ENCODE measurements at places on chromosomes 4 and X.

GRCh38 chr4:166862032-166862431 is 372.3 kb downstream of the SPOCK3 start:
- DNase-seq, result no peak

DNA sequence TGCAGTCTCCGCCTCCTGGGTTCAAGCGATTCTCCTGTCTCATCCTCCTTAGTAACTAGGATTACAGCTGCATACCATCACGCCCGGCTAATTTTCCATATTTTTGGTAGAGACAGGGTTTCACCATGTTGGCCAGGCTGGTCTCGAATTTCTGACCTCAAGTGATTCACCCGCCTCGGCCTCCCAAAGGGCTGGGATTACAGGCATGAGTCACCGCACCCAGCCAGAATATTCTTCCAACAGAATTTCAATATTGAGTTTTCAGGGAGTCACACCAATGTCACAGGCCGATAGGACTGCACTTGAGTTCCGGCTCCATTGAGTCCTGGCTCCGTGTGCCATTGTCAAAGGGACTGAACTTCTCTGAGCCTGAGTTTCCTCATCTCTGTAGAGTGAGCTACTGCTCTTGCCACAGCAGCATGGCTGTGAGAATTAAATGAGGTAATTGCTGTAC is 82.9 kb downstream of the CLCN4 start:
- no peak for DNase-seq

- DNase-seq, result no peak
Measured at GRCh38 chr4:94290245-94290644, 52.4 kb downstream of the HPGDS start.

- DNase-seq, result no peak
Measured at GRCh38 chrX:9318213-9318612, 146.6 kb upstream of the TBL1X start.

GRCh38 chr4:6778435-6778834 is 4.1 kb upstream of the KIAA0232 start:
- no peak for DNase-seq

DNA sequence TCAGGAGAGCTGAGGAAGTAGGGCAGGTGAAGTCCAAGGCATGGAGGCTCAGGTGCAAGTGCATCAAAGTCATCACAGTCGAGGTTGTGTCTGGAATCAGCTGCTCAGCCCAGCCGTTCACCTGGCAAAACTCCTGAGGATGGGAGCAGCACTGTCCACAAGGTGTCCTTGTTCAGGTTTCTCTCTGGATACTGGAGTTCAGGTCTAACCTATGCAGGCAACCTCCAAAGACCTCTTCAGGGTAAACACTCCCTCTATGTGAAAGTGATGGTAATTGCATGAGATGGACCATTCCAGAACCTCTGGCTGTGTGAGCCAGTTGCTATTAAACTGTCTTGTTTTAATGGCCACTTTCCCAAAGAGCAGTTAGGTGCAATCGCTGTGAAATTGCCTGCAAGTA is 120.2 kb upstream of the PSAPL1 start:
- no peak for DNase-seq

GRCh38 chrX:48648336-48648751 is 35.3 kb upstream of the WAS start:
- DNase-seq, result peak; percentile 25

GRCh38 chr4:25654971-25655963 is at the start of gene SLC34A2:
Gene SLC34A2, plus strand, starts transcription at chr4:25655851. Its CDS starts 6,650 bp downstream, at chr4:25662501.
- no peak for DNase-seq

- DNase-seq, result no peak
Measured at GRCh38 chr4:8831221-8832112, 40.2 kb downstream of the HMX1 start.

GRCh38 chr4:21013501-21013900 is 313.2 kb downstream of the PACRGL start:
- DNase-seq, result no peak

DNA sequence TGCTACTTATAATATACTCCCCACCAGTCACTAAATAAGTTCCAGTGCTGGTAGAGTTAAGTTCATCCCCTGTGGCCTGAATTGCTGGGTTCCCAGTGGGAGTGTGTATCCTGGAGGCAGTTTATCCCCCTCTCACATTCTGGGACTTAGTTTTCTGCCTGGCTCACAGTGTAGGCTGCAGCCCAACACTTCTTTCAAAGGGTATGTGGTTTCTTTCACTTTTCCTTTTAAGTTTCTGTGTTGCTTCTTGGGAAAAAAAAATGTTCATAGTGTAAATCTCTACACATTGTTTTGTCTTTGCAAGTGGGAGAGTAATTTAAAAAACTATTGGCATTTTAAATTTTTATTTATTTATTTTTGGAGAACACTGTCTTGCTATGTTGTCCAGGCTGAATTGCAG is 204.0 kb downstream of the CHIC1 start:
- DNase-seq, result no peak

DNA sequence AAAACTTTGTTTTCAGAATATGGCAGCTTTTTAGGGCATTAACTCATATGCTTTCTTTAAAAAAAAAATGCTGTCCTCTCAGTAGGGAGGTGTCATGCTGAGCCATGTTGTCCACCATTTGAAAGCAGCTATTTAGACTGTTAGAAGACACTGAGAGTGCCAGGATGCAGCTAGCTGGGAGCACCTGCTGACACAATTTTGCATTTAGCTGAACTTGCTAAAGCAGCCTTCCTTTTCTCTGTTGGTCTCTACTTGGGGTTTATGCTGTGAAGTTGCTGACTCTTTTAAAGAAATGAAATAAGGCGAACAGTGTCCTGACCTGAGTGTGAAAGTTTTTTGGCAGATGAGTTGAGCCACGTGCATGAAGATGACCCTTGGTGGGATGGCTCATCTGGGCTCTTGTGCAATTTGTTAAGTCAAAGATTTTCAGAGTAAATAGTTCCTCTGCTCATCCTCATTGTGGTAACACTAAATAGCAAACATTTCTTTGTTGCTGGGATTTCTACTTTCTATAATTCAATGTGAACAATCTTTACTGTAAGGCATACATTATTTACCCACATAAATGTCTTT is 64.5 kb downstream of the CDS1 start:
- DNase-seq, result peak; percentile 28

GRCh38 chr4:87843936-87844335 is 11.2 kb downstream of the MEPE start:
- no peak for DNase-seq

DNA sequence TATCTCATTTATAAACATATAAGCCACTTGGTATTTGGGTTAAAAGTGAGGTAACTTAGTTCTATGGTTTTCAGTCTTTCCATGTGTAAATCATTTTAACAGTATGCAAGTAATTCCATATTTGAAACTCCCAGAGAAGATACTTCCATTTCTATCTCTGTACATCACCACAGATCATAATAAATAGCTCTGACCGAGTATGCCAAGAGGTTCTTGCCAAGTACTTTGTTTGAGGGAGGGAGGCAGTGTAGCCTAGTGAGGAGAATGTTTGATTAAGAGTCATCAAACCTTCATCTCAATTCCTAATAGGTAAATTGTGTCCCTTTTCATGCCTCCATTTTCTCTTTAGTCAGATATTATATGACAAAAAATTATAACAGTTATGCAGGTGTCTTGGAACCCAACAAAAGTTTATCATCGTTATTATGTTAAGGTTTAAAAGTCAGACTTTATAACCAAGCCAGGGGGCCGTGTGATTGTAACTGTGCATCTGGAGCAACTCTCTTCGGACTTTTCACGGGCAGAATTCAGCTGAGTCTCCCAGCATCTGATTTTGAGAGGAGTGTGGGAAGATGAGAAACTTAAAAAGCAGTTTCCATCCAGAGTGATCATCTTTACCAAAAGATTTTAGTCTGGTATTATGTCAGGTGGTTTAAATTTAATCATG is 123.8 kb downstream of the ANK2 start:
- no peak for DNase-seq

- no peak for DNase-seq
Measured at GRCh38 chrX:129556806-129557315, 16.8 kb downstream of the OCRL start.

- DNase-seq, result no peak
Measured at GRCh38 chr4:43512253-43512652, 619.7 kb downstream of the GRXCR1 start.

- DNase-seq, result no peak
Measured at GRCh38 chr4:169603312-169603711, 9.1 kb downstream of the NEK1 start.

DNA sequence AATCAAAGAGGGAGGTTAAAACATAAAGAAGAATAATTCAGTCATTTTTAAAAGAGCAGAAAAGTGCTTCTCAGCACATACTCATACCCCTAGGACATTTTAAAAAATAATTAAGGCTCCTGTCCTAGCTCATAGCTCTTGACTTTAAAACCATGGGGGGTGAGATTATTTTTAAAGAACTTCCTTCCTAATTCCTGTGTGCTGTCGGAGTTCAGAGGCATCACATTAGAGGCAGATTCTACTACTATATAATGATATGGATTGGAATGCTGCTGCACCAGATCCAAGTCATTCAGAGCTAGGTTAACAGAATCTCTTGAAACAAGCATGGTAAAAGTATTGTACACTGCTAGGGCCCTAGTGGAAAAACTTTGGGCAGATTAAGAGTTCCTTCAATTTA is 456.5 kb upstream of the ADGRL3 start:
- no peak for DNase-seq

- DNase-seq, result no peak
Measured at GRCh38 chrX:5180135-5180741, 1048.4 kb downstream of the NLGN4X start.

DNA sequence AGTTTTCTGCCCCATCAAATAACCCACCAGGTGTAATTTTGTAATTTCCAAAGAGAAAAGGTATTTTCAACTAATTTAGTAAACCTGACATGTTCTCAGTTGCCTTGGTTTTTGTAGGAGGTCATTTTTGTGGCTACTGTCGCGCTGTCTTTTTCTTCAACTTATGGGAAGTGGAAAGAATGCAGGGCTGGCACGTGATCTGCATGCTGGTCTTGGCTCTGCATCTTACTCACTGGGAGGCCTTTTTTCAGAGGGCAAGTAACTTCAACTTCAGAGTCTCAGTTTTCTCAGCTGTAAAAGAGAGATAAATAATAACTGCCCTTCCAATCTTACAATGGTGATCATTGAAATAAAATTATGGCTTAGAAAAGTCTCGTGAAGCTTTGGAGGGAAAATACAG is 109.9 kb upstream of the SMIM10 start:
- DNase-seq, result no peak

DNA sequence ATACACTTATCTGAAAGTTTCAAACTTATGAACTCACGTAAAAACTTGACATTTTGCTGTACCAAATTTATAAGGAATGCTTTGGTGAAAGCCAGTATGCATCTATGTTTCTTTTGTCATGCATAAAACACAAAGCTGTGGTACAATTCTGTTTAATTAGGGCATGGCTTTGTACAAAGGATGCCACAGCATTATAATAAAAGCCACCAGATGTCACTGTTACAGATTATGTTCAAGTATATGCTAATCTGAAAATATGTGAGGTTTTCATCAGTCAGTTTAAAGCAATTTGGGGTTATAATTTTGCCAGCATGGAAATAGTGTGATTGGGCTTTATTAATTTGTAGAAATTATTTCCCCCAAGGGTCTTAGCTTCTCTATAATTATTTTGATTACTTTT is 69.0 kb downstream of the ATOH1 start:
- DNase-seq, result no peak

- no peak for DNase-seq
Measured at GRCh38 chr4:42955746-42956505, 63.4 kb downstream of the GRXCR1 start.

DNA sequence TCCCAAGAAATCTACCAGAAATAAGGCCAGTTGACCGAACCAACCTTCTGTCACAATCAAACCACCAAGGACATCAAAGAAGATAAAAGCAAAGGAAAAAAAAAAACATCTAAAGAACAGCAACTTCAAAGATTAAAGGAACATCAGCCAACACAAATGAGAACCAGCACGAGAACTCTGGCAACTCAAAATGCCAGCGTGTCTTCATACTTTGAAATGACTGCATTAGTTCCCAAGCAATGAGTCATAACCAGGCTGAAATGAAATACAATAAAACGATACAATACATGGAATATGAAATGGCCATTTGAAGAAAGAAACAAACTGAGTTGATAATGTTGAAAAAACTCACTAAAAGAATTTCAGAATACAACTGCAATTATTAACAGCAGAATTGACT is 611.6 kb upstream of the GRIA3 start:
- DNase-seq, result no peak

- DNase-seq, result no peak
Measured at GRCh38 chr4:101670897-101671296, 119.6 kb upstream of the BANK1 start.

All from COR-L47 (cell line).